ENCODE measurements at places on chromosomes 3 and 15. TPM values are rescaled to one million over a fixed set of nuclear protein-coding genes. Genes with fewer than 3 reads are reported as not detected.

The IGSF10 gene
- total RNA-seq, result 0.03 TPM

The OR5K2 gene
- not detected for total RNA-seq

The MRPS25 gene
- 80.5 TPM for total RNA-seq

The CNTN4 gene
- total RNA-seq, result not detected

The CACNA1D gene
- 1.5 TPM for total RNA-seq

The SLC28A2 gene
- total RNA-seq, result not detected

The NR1I2 gene
- 0.43 TPM for total RNA-seq

The MYO5C gene
- 3.0 TPM for total RNA-seq

The APOD gene
- total RNA-seq, result not detected

The CHAC1 gene
- 2.4 TPM for total RNA-seq

The MASP1 gene
- not detected for total RNA-seq

The SLCO2A1 gene
- not detected for total RNA-seq

The ZPLD1 gene
- not detected for total RNA-seq

The RETNLB gene
- total RNA-seq, result not detected

The SRP14 gene
- total RNA-seq, result 140 TPM
